ENCODE measurements at places on chromosomes 3 and 15.

GRCh38 chr3:127788451-127788909, 33.8 kb downstream of the MGLL start:
- no peak for DNase-seq

- DNase-seq, result no peak
These were observed 15.2 kb downstream of the PRICKLE2 start for GRCh38 chr3:64209866-64210621.

DNA sequence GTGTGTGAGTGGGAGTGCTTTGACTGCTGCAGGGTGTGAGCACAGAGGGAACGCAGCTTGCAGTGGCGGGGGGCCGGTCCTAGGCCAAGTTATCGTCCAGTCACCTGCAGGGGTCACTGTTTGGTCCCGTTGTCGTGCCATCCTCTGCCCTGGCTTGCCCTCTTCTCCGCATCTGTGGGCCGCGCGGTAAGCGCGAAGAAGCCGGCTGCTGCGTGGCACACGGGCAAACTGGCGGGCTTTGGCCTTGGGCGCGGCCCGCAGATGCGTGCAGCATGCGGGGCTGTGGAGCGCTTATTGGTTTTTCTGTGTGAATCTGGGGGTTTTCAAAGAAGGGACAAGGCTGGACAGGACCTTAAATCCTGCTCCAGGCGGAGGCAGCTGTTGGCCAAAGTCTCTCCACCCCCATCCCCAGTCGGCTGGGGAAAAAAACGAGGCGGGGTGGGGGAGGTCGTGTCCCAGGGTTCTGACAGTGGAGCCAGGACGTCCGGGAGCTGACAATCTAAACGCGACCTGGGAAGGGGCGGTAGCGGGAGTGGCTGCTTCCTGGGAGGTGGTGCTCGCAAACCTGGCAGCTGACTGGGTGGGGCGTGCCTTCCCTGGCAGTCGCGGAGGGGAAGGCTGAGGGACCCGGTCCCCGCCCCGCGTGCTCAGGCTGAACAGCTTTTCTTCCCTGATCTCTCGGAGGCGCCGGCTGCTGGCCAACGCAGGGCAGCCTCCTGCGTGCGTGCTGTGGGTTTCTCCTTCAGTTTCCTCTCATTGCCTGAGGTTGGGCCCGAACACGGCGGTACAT, 39.7 kb upstream of the VEPH1 start:
- DNase-seq, result no peak

- no peak for DNase-seq
These were observed 53.6 kb upstream of the MAP3K13 start for GRCh38 chr3:185309302-185309701.

DNA sequence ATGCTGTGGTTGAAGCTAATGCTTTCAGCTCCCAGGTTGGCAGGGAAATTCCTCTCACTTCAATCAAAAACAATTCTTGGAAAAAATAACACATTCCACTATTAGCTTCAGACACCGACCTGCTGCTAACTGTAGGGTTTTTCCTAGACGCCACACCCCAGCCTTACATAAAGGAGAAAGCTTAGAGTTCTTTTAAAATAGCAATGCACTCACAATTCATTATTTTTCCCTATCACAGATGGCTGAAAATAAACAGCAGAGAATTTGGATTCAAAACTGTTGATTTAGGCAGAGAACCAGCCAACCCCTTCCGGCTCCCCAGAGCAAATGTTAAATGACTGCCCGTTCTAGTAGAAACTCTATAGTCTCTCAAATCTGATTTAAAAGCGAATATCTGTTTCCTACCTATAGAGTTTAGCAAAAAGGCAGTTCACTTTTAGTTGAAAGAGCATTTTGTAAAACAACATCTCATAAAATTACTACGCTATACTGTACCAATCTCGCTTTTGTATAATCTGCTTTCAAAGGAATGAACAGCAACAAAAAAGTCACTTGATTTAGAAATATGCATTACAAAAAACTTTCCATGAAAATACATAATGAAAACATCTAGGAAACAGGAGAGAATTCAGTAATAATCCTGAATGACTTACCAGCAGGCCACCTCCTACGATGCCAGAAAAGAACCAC, 586 bp downstream of the TM4SF1 start:
- no peak for DNase-seq

- no peak for DNase-seq
These were observed 52.1 kb downstream of the GATM start for GRCh38 chr15:45326280-45326679.

- no peak for DNase-seq
These were observed 2.3 kb upstream of the TLE3 start for GRCh38 chr15:70099967-70100473.

- no peak for DNase-seq
These were observed 36.0 kb upstream of the ULK4 start for GRCh38 chr3:41997702-41998550.

DNA sequence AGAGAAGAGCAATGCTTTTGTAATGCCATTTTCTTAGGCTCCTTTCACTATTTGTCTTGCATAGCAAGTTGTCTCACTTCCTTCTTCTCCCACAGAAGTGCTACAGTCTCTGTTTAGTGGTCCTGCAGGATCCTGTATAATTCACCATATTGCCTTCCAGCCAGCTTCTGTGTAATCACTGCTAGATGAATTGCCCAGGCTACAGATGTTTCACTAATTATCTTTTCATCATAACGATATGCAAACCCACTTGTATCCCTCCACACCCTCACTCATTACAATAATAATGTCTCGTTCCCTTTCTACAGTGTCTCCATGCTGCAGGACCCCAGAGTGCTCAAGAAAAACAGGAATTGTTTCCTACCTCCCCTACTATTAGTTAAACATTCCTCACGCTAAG, 402.9 kb downstream of the TBL1XR1 start:
- DNase-seq, result no peak

DNA sequence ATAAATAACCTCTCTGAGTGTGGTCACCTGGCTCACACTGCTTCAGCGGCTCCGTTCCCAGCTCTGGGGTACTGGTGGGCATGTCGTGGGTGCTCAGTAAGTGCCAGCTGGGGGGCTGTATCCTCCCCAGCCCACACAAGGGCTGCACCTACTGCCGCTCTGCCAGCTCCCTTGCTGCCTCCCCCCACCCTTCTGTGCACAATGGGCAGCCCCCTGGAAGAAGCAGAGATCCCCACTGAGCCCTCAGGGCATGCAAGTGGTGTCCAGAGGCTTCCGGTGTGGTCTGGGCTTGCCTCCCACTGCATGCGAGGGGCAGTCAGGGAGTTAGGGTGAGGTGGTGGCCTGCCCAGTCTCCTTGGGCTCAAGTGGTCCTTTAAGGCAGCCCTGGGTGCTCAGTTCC, 58.3 kb upstream of the TRPM1 start:
- DNase-seq, result no peak

DNA sequence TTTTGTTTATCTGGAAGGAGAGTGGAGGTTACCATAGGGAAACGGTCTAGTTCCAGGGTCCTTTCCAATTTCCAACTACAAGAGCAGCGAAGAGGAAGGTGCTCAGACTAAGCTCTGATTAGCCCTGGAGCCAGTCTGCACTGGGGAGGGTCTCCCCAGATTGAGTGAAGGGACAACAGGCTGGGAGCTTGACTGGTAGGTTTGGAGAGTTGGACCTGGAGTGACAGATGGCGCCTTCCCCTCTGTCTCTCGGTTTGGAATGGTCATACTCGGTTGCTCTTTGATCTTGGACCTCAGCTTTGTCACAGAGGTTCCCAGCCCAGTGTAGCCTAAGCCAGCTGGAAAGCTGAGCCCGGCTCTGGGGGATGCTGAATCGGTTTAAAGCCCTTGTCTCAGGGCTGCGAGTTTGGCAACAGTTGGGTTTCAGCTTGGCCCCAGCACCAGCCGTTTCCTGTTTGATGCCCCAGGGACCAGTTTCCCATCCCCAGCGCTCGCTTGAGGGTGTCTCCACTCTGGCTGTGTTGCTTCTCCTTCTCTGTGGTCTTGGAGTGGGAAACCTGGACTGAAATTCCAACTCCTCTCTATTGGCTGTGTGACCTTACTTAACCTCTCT, 53.1 kb upstream of the ULK4 start:
- no peak for DNase-seq

DNA sequence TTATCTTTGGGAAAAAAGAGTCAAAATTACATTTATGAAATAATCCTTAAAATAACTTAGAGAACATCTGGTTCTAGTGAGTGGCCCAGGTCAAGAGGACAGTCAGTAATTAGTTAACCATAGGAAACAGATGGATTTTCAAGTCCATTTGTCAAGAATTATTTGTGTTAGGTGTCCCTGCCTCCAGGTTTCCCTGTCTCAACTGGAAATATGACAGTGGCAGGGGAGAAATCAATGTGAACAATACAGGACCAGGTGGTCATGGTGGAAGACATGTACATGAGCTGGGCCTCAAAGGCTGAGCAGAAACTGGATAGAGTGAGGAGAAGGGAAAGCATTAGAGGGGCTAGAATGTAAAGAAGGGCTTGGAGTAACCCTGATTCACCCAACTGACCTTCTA, 372.6 kb downstream of the VPS13C start:
- DNase-seq, result no peak

GRCh38 chr3:131047582-131047981, 20.9 kb downstream of the NEK11 start:
- DNase-seq, result no peak

DNA sequence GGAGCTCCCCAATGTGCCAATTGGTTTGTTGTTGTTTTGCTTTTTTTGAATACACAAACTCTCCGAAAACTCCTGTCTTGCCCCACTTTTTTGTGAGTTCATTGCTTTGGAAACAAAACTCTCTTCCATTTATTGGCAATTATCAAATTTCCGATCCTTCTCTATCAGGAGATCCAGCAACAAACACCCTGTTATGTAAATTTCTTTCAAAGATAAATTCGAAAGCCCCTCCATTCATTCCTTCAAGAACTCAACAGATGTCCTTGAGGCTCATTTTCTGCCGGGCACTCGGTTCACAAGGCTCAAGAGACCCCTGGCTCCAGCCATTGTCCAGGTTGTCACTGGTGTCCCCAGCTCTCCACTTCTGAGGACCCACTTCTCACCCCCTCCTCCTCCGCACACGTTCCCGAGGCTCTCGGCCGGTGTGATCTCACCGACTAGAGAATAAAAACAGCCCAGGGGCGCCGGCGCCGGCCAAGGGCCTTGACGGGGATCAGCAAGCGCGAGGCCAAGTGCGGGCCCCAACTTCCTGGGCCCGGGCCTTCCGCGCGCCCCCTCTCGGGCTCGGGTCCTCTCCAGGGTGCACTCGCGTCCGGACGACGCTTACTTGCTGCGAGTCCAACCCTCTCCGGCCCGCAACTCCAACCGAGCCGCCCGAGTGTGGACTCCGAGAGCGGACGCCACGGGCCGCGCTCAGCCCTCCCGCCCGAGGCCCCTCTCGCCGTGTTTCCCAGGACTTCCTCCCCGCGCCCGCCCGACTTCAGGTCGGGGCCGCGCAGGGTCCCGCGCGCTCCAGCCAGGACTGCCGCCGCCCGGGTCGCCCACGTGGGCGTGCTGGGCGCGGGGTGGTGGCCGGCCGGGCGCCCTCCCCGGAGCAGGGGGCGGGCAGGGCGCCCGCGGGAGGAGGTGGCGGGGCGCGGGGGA, 533 bp upstream of the SMAD3 start:
- no peak for DNase-seq

DNA sequence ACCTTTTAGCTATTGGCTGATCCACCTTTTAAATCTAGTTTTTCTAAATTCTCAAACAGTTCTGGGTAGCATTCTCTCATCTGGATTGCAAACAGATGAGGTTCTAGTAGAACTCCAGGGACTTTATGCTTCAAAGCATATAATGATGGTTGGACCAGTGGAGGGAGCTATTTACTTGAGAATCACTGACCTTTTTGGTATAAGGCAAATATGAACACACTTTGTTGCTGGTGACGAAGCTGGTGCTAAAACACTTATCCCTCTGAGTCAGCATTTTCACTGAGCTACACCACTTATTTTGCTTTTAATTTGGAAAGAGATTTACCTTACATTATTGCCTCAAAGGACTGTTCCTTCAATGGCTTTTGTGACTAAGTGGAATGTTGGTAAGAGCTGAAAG, 58.6 kb upstream of the SLITRK3 start:
- peak; percentile 33 for DNase-seq

DNA sequence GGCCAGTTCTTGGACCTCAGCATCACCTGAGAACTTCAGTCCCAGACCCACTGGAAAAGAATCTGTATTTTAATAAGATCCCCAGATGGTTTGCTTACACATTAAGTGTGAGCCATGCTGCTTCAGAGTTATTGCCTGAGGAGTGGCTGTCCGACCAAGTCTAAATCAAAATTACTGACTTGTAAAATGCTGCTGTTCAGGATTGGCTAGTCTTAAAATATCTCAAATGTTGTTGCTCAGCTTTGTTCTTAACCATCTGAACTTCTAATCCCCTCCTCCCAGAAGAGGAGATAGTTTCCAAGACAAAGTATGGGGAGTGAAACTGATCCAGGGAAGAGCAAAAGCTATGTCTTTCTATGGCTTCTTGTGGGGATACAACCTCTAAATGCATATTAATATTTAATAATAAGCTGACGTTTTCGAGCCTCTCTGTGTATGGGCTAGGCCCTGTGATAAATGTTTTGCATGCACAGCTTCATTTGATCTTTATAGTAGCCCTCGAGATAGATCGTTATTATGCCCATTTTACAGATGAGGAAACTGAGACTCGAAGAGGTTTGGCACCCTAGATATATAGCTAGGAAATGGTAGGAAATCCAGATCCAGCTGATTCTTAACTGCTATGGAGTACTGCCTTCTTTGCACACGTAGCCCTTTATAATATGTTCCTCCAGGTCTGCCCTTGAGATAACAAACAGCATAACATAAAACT, 52.2 kb downstream of the DNASE1L3 start:
- no peak for DNase-seq
